ENCODE measurements at places on chromosomes 3 and 15. TPM values are rescaled to one million over a fixed set of nuclear protein-coding genes. Genes with fewer than 3 reads are reported as not detected.

- DNase-seq = peak; percentile 41
Observed at GRCh38 chr3:42118762-42119361, 27.7 kb downstream of the TRAK1 start.

GRCh38 chr3:4983739-4984510, 4.7 kb downstream of the BHLHE40 start:
- DNase-seq = no peak

- DNase-seq = peak; percentile 60
Observed at GRCh38 chr3:15284121-15284889, 48.1 kb downstream of the SH3BP5 start.

ATP13A3 gene
- 41.6 TPM for total RNA-seq

RAB6B gene
- total RNA-seq = 222 TPM
